AML-193 (cell line): ENCODE measurements at places on chromosomes 7 and 10.

GRCh38 chr7:118232837-118233236 is 8.3 kb downstream of the ANKRD7 start:
- DNase-seq: no peak

GRCh38 chr7:43782768-43783555 is 24.5 kb downstream of the BLVRA start:
- no peak for DNase-seq

DNA sequence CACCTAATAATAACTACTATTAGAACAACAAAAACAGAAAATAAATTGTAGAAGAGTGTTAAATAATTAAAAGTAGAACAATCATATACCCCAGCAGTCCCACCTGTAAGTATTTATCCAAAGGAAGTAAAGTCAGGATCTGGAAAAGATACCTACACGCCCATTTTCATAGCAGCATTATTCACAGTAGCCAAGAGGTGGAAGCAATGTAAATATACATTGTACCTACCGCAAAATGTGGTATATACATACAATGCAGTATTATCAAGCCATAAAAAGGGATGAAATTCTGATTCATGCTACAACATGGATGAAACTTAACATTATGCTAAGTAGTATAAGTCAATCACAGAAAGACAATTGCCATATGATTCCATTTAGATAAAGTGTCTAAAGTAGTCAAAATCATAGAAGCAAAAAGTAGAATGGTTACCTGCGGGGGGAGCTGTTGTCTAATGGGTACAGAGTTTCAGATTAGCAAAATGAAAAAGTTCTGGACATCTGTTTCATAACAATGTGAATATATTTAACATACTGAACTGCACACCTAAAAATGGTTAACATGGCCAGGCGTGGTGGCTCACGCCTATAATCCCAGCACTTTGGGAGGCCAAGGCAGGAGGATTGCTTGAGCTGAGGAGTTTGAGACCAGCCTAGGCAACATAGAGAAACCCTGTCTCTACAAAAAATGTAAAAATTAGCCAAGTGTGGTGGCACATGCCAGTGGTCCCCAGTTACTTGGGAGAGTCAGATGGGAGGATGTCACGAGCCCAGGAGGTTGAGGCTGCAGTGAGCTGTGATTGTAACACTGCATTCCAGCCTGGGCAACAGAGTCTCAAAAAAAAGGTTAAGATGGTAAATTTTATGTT is 6.0 kb upstream of the TMED4 start:
- DNase-seq: peak; percentile 79

GRCh38 chr10:97991871-97992270 is 38.5 kb downstream of the CRTAC1 start:
- no peak for DNase-seq

- no peak for DNase-seq
Observed at GRCh38 chr10:2020836-2021235, 283.5 kb upstream of the ADARB2 start.

DNA sequence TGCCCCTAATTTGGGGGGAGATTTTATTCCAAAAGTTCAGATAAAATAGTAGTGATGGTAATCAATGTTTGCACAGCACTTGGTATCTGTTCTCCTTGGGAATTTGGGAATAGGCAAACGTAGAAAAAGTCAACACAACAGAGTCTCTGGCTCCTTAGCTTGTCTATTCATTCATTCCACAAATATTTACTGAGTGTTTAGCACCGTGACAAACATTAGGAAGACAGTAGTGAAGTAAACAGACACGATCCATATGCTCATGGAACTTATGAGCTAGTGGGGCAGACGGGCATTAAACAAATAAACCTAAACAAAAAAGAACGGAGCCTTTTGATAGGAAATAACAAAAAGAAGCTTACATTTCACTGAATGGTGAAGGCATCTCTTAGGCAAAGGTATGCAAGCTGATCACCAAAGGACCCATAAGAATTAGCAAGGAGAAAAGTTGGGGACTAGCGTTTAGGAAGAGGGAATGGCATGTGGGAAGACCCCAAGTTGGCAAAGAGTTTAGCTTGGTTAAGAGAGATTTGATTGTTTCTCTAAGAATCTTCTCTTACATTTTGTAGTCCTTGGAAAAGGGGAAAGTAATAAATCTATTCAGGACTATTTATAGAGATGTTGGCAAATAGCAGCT is 243.9 kb upstream of the NPY start:
- no peak for DNase-seq

DNA sequence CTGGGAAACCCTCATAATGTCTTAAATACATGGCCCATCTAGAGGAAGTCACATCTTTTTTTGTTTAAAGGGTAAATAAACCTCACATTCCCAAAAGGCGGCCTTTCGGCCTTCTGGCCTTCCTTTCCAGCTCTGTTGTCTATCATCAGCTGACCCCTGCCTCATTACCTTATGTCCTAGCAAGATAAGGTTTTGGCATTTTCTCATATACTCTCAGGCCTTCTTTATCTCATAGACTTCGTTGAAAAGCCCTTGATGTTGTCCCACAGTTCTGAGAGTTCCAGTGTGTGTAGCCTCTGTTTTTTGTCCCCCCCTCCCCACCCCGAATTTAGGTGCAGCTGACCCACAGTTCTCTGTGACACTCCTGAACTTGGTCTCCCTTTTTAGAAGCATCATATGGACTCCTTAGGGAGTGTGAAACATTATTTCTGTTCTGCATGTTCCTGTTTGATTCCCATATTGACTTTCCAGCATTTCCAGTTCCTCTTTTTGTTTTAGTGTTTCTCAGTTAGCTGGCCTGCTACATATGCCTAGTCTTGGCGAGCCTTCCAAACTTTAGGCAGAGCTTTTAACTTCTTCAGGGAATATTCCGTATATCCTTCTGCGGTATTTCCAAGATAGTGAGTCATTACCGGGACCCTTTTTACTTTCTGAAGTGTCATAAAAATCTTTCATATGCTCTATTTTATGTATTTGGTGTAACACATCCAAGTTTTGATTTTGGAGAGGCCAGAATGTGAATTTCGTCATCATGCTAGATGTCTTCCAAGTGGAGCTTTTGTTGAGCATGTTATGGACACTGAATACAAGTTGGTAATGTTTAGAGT is 138.5 kb downstream of the LRRC4 start:
- no peak for DNase-seq

DNA sequence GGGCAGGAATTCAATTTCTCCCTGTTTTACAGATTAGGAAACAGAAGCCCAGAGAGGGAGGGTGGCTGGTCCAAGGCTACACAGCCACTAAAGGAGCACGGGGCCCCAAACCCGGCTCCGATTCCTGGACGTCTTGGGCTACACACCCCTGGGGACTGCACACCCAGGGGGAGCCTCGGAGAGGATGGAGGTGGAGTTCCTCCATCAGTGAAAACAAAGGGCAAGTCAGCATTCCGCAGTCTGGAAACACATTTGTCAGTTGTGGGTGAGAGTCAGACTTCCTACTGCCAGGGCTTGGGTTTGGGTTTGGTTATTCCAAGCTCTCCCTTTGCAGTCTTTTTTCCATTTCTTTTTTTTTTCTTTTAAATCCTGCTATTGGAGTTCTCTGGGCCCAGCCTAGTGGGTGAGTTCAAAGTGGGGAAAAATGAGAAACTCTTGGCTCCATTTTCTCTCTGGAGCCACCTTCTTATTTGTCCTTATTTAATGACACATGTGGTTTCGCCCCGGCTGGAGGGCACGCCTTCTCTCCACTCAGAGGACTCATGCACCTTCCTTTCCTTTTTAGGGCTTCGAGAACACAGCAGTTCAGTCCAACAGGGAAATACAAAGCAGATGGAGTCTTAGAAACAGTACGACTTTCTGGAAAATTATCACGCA is 59.9 kb upstream of the AQP1 start:
- DNase-seq: no peak

- peak; percentile 81 for DNase-seq
Observed at GRCh38 chr10:96720422-96721206, at the start of gene PIK3AP1. PIK3AP1 (minus strand) TSS chr10:96720514; CDS start chr10:96720394, 120 bp downstream.

- DNase-seq: no peak
Observed at GRCh38 chr10:43229208-43230061, 37.4 kb downstream of the RASGEF1A start.

DNA sequence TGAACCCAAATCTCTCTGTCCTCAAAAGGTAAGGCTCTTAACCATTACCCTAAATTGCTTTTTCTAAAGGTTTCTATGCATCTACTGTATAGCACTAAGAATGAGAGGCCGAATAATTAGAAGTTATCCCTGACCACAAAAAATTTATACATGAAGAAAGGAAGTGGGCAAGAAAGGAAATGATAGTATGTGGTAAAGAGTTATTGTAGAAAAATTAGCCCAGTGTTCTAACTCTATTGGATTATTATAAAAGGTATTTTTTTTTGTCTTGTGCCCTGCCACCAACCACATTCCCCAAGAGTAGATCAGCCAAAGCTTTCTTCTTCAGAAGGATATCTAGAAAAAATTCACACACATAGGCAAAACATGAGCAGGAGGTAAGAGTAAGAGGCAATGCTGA is 45.4 kb downstream of the DKK1 start:
- DNase-seq: no peak

- no peak for DNase-seq
Observed at GRCh38 chr7:96023387-96023786, 251.0 kb downstream of the DYNC1I1 start.

DNA sequence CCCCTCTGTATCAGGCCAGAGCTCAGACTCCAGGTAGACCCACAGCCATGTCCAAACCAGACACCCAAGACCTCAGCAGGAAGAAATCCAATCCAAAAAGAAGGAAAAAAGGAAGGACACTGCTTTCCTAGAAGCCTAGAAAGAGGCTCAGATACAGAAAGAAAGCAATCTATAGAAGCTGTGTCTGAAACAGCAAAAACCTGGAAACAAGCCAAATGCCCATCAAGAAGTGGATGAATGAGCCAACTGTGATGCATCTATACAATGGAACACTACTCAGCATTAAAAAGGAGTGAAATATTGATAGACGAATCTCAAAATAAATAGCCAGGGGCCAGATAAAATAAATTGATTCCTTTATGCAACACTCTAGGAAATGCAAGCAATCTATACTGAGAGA is 31.6 kb downstream of the GRB10 start:
- no peak for DNase-seq

DNA sequence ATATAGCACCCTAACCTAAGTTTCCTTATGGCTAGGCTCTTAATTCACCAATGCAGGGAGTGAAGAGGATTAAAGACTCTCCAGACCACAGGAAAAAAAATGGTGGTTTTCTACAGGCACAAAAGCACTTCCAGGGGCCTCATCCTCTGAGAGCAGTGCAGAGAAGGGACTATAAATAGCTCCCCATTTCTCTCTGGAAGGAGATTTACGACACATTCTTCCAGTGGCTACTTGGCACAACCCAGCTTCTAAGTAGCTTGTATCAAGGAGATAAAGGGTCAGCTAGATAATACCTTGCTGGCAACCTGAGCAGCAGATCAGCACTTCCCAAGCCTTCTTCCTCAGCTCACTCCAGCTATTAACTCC is 73.5 kb downstream of the CRPPA start:
- DNase-seq: no peak

GRCh38 chr10:77973276-77973675 is 46.7 kb upstream of the DLG5 start:
- no peak for DNase-seq

DNA sequence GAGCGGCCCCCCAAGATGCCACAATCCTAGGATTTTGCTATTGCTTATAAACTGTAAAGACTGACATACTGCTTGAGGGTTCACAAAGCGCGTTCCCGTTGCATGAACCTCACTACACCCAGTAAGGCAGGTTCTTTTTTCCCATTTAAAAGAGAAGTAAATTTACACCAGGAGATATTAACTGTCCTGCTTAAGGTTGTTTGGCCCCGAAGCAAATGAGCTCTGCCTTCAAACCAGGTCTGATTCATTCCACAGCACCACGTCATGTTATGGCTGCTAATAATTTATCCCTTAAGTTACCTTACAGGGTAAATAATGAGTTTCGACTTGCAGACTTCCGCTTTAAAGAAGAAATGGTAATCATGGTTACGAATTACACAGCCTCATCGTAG is 559 bp upstream of the FKBP14 start:
- peak; percentile 49 for DNase-seq
